NCI-H446 (cell line): ENCODE measurements at places on chromosomes 2 and 18.

DNA sequence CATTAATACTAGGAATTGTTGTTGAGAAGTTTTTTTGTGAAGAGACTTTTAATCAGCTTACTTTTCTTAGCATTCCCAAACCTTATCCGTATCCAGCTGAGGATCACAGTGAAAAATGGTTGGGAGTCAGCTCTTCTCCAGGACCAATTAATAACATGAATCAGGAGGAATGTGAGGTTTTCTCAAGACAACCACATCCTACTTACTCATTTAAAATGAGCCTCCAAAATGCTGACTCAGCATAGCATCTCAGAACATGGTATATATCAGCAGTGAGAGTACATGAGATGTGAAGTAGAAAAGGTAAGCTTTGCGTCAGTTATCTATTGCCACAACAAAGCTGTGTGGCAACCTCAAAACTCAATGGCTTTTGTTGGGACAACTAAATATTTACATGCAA, 140.3 kb downstream of the NRP2 start:
- no peak for DNase-seq

DNA sequence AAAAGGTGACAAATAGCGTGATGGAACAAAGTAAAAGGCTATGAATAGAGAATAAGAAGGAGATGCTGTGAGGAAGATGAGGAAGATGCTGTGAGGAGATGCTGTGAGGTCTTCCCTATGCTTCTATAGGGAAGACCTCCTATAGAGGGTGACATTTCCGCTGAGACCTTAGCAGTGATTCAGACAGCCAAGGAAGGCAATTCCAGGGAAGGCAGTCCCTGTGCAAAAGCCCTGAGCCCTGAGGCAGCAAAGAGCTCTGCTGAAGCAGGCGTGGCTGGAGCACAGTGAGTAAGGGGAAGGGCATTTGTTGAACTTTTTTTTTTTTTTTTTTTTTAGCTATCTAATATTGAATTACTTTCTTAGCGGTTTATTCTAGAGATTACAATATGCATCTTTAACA, 142.7 kb upstream of the FOSL2 start:
- no peak for DNase-seq

GRCh38 chr2:53842891-53843290, 16.9 kb downstream of the GPR75 start:
- DNase-seq: no peak

DNA sequence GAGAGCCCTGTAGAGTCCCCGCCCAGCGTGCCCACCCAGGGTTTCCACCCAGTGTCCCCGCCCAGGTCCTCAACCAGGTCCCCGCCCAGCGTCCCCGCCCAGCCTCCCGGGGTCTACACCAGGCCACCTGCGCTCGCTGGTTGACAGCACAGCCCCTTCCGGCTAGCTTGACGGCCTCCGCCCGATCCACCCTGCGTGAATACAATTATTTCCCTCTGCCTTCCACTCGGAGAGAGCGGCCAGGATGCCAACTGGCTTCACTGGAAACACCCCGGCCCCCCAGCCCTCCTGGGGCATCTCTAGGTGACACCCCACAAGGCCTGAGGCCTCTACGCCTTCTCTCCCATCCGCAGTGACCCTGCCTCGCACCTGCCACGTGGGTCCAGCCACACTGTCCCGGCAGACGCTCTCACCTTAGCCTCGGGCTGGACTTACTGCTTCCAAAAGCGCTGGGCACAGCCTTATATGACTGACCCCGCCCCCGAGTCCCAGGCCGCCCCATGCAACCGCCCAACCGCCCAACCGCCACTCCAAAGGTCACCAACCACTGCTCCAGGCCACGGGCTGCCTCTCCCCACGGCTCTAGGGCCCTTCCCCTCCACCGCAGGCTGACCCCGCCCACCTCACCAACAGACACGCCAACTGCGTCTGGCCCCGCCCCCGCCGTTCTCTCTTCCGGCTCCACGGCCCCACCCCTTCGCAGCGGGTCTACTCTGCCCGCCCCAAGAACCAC, 188.1 kb downstream of the LAMA1 start:
- no peak for DNase-seq

GRCh38 chr2:237968048-237968862, 1.4 kb downstream of the UBE2F start:
- no peak for DNase-seq

GRCh38 chr18:34122724-34123334, 101.9 kb downstream of the NOL4 start:
- DNase-seq: peak; percentile 25

DNA sequence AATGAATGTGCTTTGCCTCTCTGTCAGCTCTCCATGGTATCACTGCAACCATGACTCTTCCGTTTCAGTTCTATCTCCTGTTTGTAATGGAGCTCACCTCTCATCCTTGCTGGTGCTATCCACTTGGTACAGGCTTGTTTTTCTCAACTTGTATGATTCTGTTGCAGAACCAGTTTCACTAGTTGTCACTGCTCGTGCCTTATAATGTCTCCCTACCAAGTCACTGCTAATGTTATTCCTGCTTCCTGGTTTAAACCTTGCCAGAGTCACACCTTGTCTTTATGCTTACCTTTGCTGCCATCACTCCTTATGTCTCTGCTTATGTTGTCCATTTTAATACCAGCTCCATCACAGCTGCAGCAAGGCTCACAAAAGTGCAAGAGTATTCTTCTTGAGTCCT, 1191.0 kb upstream of the LRRTM1 start:
- no peak for DNase-seq

DNA sequence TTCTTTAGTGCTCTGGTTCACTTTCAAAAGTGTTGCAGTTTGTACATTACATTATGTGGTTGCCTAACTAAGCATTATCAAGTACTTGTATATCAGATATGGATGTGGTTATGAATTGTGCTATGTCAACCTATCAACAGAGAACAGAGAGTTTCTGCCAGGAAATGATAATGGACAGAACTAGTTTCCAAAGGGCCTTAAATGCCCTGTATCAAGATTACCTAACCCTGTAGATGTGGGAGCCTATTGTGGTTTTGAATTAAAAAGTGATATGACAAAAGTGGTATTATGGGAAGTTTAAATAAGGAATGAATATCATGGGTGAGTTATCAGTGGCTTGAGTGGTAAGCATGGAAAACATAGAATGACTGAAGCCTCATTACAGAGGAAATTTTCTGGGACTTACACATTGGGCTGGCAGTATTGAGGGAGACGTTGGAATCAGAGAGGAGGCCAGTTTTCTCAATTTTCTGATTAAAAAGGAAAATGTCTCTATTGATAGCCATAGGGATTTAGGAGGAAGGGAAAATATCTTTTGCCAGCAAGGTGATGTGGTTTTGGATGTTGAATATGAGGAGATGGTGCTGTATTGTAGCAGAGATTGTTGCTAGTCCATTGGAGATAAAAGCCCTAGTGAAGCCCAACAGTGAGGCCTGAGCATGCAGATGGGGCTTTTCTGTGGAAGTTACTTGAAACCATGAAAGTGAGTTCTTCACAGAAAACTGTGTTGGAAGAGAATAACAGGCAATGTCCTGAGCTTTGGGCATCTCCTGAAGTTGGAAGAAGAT, 140.7 kb downstream of the TTC27 start:
- no peak for DNase-seq

DNA sequence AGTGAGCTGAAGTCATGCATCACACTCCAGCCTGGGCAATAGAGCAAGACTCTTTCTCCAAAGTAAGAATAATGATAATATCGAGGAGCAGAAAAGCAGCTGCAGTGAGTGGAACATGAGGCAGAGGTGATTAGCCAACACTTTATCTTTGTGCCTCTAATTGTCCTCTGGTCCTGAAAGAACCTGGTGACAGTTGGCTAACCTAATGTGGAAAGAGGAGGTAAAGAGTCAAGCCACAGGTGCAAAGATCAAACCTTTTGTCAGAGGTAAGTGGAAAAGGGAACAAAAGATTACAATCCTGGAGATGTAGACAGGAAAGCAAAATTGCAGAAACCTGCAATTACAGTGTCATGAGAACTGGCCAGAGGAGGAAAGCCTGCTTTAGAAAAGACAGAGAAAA, 53.5 kb upstream of the LCLAT1 start:
- DNase-seq: no peak

DNA sequence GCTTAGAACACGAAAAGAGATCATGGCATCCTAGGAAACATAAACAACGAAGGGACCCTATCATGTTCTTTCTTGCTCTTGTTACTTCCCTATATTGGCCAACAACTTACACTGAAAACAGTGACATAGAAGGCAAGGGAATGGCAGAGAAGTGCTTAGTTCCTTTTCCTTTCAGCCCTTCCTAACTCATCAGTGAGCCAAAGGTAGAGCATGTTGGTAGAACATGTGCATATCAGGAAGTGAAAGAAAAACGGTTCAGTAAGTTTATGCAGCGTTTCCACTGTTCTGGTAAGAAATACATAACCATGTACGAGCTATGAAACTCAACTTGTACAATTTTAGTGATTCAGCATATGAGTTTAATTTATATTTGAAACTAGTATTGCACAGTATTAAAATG, 21.7 kb downstream of the AKAIN1 start:
- no peak for DNase-seq

GRCh38 chr2:160884056-160884455, 276.2 kb upstream of the TANK start:
- no peak for DNase-seq

GRCh38 chr18:966759-967576, 62.3 kb downstream of the ADCYAP1 start:
- no peak for DNase-seq

- no peak for DNase-seq
Observed at GRCh38 chr2:170222842-170223241, 44.9 kb downstream of the MYO3B start.

DNA sequence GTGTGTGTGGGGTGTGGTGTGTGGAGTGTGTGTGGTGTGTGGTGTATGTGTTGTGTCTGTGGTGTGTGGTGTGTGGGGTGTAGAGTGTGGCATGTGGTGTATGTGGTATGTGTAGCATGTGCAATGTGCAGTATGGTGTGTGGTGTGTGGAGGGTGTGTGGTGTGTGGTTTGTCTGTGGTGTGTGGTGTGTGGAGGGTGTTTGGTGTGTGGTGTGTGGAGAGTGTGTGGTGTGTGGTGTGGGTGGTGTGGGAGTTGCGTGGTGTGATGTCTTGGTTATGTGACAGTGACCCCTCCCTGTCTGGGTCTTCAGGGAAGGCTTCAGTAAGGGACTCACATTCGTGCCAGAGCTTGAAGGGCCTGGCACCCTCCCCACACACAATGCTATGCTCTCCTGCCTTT, 718.2 kb upstream of the SOX11 start:
- no peak for DNase-seq

- DNase-seq: no peak
Observed at GRCh38 chr2:47189635-47190034, 34.5 kb upstream of the STPG4 start.

DNA sequence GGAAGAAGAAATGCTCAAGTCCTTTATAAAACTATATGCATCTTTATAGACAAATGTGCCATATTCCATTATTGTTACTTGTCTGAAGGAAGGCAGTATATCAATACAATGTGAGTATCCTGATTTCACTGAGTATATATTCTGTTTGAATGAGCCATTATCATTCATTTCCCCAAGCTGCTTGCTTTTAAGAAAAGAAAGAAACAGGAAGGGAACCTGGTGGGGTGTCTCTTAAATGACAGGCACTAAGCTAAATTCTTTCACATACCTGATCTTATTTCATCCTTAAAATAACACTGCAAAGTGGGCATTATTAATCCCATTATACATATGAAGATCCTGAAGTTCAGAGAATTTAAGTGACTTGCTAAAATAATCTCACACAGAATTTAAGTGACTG, 307.9 kb downstream of the SLC8A1 start:
- DNase-seq: no peak

DNA sequence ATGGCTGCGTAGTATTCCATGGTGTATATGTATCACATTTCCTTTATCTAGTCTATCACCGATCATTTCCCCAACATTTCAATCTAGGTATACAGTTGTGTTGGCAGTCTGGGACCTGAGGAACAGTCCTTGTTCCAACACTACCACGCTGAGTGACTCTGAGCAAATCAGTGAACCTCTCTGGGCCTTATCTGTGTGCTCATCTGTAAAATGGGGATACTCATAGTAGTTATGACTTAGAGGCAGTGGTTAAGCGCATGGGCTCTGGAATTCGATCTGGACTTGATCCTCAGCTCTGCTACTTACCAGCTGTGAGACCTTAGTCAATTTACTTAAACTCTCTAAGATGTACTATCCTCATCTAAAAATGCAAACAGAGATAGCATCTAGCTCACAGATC, 85.1 kb downstream of the BCL2 start:
- DNase-seq: no peak

- DNase-seq: no peak
Observed at GRCh38 chr18:37564711-37565100, 892 bp downstream of the CELF4 start.

GRCh38 chr2:148524519-148524919, 120.0 kb upstream of the EPC2 start:
- DNase-seq: no peak

- no peak for DNase-seq
Observed at GRCh38 chr2:21223618-21224017, 99.8 kb downstream of the TDRD15 start.

GRCh38 chr18:7064346-7064745, 53.3 kb downstream of the LAMA1 start:
- no peak for DNase-seq

DNA sequence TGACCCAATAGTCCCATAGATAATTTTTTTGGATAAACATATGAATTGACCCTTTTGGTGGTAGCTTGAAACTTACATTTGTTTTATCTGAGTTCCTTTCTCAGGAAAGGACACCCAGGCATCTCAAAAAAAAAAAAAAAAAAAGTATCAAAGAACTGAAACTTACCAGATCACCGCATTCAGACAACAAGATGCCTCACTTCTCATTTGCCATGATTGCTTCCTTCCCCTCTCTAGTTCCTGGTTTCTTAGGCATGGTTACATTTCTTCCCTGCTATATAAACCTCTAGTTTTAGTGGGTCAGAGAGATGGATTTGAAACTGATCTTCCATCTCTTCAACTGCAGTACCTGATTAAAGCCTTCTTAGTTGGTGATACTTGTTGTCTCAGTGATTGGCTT, 240.1 kb downstream of the ACKR3 start:
- DNase-seq: no peak

DNA sequence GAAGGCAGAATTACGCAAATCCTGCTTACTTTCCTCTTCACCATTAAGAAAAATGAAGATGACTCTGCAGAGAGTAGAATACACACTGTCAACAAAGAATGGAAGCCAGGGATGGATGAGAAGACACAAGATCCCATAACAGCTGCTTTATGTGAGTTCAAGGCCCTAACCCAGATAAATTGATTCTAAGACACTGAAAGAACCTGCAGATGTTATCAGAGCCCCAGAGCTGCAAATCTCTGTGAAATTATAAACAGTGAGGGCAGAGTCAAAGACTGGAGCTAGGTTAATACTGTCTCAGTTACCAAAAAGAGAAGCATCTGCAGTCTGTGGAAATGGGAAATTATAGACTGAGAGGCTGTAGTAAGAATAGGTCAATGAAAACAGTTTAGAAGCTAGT, 320.1 kb upstream of the PKDCC start:
- DNase-seq: no peak

- DNase-seq: no peak
Observed at GRCh38 chr2:8495189-8495989, 186.5 kb upstream of the ID2 start.
